ENCODE measurements at places on chromosomes 13 and 19. TPM values are rescaled to one million over a fixed set of nuclear protein-coding genes. Genes with fewer than 3 reads are reported as not detected.

DNA sequence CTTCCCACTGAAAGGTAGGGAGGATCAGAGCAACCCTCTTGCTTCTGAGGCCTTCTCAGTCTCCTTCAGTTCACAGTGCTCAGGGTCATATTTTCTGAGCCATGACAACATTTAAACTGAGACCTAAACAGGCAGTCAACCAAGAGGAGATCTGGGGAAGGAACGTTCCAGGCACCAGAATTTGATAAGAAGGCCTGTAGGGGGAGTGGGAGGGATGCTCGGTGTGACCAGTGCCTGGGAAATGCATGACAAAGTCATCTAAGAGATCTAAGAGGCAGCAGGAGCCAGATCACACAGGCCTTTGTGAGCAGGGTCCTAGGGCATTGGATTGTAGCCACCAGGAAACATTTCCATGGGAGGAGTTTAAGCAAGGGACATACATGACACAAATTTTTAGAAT lies 71.6 kb downstream of the SHISA2 start:
- DNase-seq, result no peak

GRCh38 chr13:43730642-43731041 lies 56.1 kb downstream of the ENOX1 start:
- no peak for DNase-seq

The RAB3A gene
- 2.6 TPM for polyA plus RNA-seq

The TMPRSS9 gene
- polyA plus RNA-seq, result not detected

DNA sequence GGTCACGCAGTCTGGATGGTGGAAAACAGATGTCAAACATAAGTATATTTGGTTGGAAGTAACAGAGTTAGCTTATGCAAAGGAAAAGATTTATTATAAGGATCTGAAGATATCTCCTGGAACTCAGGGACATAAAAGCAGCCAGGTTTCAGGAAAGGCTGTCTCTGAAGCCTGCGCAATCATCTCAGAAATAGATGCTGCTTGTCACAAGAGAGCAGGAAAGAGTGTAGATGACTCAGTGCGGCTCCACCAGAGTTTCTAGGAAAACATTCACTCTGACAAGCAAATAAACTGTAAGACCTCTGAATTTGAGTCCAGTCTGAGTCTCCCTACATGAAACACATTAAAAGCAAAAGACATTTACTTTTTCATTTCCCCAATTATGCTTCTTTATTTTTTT lies 220.4 kb upstream of the HTR2A start:
- no peak for DNase-seq

GRCh38 chr19:54199401-54199800 lies 1.3 kb upstream of the RPS9 start:
- DNase-seq, result peak; percentile 47

- DNase-seq, result no peak
Observed at GRCh38 chr13:50452028-50452427, 391.5 kb downstream of the DLEU7 start.

The SF3A2 gene
- 23.8 TPM for polyA plus RNA-seq

DNA sequence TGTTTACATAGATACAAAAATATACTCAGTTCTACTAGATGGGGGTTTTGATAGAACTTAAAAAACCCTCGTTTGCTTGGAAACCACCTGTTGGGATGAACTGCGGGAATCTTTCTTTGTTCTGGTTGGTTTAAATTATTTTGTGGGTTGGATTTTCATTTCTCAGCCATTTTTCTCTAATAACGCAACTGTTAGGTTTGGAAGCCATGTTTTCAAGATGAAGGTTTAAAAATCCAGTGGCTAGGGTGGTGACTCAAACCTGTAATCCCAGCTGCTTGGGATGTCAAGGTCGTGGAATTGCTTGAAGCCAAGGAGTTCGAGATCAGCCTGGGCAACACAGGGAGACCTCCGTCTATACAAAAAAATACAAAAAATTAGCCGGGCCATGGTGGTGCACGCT lies 1.6 kb downstream of the URI1 start:
- no peak for DNase-seq

- no peak for DNase-seq
Observed at GRCh38 chr13:79211377-79211776, 194.7 kb downstream of the RBM26 start.

GRCh38 chr19:5086725-5087439 lies 118.0 kb downstream of the KDM4B start:
- DNase-seq, result no peak

GRCh38 chr13:61247149-61247936 lies 168.3 kb downstream of the PCDH20 start:
- DNase-seq, result peak; percentile 41

The LILRB1 gene
- 0.61 TPM for polyA plus RNA-seq

The DHDH gene
- not detected for polyA plus RNA-seq

DNA sequence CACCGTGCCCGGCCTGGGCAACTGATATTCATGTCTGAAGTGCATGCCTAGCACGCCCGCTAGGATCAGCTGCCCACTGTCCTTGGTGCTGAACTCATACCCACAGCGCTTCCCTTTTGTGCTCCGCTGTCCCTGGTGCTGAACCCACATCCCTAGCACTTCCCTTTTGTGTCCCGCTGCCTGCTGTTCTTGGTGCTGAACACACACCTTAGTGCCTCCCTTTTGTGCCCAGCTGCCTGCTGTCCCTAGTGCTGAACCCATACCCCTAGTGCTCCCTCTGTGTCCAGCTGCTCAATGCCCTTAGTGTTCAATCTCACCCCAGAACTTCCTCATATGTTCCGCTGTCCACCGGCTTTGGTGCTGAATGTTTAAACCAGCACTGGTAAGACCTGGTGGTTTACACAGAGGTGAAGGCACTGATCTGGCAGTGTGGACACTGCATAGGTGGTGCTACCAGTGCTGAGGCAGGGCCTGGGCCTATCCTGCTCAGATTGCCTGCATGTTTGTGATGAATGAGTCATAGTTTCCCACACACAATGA lies 26.3 kb upstream of the SIGLEC11 start:
- peak; percentile 95 for DNase-seq

DNA sequence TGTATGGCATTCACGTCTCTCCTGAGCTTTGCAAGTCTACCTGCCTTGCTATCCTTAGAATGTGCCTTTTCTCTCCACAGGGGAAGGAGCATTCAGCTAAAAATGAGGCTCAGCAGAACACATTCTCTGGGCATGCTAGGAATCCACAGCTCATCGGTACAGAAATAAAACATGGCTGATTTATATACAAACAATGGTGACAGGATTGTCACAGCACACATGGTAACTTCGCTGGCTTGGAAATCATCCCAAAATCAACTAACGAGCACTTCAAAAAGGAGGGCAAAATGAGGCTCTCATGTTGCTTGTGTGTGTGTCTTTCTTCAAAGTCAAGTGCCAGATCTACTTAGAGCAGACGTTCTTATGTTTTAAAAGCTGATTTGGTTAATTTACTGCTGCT lies 373.0 kb downstream of the FGF14 start:
- DNase-seq, result no peak

- DNase-seq, result no peak
Observed at GRCh38 chr13:99271249-99271648, 13.1 kb upstream of the GPR18 start.

- no peak for DNase-seq
Observed at GRCh38 chr13:106521095-106521799, 14.2 kb downstream of the EFNB2 start.

- DNase-seq, result peak; percentile 54
Observed at GRCh38 chr19:11767633-11768133, 883 bp downstream of the ZNF441 start.

The PROSER1 gene
- polyA plus RNA-seq, result 10.7 TPM

DNA sequence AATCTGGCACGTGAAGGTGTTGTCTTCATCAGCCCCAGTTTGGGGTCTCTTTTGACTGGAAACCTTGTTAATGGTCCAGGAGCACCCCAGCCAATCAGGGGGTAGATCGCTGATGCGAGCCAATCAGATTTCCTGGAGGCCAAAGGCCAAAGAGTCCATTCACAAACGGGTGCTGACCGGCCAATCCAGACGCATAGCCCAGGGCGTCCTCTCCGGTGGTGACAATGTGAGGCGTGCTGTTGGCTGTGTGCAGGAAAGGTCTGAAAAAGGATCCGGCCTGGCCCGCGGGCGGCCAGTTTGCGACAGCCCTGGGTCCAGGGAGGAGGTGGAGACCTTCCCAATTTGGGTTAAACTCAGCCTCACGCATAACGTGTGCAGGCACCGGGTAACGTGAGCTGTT lies 3.1 kb downstream of the MAST3 start:
- DNase-seq, result no peak

DNA sequence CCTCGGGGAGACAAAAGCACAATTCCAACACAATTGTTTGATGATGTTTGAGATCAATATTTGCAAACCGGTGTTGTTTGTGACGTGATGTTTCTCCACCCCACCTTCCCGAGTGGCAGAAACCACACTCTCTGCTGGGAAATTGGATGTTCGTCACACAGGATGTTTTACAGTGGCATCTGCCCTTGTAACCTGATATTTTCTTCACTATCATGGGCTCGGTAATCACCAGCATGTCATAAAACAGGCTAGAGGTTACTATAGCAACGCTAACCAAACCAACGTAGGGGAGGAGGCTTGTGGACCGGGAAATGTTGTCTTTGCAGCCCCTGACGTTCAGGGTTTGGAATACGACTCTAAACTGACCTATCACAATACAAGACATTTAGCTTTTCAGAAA lies 454.5 kb downstream of the IRS2 start:
- DNase-seq, result no peak

DNA sequence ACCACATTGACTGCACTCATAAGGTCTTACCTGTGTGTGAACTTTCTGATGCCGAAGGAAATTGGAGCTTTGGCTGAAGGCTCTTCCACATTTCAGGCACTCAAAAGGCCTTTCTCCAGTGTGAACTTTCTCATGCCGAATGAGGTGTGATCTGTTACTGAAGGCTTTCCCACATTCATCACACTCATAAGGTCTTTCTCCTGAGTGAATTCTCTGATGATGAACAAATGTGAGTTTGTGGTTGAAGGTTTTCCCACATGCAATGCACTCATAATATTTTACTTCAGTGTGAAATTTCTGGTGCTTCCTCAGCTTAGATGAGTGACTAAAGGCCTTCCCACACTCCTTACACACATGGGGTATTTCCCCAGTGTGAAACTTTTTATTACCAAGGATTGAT lies 5.7 kb downstream of the ZNF132 start:
- no peak for DNase-seq

The LGALS14 gene
- polyA plus RNA-seq, result not detected

DNA sequence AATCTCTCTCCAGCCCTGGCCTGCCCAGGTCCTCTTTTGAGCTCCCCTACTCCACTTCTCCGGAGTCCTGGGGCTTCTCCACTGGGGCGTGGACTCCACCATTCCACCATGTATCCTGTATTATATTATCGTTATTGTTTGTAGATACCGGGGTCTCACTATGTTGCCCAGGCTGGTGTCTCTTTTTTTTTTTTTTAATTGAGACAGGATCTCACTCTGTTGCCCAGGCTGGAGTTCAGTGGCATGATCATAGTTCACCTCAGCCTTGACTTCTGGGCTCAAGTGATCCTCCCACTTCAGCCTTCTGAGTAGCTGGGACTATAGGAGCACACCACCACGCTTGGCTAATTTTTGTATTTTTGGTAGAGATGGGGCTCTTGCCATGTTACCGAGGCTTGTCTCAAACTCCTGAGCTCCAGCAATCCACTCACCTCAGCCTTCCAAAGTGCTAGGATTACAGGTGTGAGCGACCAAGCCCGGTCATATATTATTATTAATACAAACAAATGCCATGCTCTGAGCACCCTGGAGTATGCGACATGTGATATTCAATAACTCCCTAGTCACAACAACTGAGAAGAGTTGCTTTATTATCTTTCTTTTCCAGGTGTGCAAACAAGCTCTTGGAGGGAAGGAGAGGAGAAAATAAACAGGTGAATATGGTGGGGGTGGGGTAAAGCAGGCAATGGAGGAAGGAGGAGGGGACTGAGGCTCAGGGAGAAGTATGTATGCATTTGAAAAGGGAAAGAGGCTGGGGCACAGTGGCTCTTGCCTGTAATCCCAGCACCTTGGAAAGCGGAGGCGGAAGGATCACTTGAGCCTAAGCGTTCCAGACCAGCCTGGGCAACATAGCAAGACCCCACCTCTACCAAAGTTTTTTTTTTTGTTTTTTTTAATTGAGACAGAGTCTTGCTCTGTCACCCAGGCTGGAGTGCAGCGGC lies 2.8 kb upstream of the CERS4 start:
- DNase-seq, result no peak

GRCh38 chr13:99346335-99347042 lies 39.3 kb upstream of the GPR183 start:
- DNase-seq, result no peak

The METTL21C gene
- polyA plus RNA-seq, result not detected

The SULT2B1 gene
- not detected for polyA plus RNA-seq

DNA sequence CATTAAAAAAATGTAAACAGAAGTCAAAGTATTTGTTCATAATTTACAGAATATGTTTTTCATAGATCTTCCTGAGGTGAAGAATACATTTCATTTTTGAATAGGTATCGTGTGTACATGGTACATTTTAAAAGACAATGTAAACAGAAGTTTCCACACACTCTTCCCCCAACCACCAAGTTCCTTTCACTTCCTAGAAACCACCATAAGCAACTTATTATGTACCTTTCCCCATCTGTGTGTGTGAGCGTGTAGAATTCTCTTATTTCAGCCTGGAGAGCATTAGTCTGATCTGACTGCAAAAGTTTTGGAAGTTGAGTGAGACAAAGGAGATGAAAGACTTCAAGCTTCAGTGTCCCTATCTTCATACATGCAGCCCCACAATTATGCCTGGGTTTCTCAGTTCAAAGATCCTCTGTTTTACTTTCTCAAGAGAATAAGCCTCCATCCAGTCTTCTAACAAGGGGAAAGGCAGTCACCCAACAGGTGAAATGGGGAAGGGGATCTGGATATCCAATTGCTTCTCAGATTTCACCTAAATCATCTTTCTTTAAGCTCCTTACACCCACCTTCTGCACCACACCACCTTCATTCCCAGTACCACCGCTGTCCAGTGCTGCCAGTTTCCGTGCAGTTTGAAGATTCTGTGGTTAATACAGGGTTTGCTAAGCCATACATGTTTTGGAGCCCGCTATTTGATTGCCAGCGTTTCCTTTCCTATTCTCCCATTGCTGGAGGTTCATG lies 2.1 kb downstream of the TEX30 start:
- no peak for DNase-seq

DNA sequence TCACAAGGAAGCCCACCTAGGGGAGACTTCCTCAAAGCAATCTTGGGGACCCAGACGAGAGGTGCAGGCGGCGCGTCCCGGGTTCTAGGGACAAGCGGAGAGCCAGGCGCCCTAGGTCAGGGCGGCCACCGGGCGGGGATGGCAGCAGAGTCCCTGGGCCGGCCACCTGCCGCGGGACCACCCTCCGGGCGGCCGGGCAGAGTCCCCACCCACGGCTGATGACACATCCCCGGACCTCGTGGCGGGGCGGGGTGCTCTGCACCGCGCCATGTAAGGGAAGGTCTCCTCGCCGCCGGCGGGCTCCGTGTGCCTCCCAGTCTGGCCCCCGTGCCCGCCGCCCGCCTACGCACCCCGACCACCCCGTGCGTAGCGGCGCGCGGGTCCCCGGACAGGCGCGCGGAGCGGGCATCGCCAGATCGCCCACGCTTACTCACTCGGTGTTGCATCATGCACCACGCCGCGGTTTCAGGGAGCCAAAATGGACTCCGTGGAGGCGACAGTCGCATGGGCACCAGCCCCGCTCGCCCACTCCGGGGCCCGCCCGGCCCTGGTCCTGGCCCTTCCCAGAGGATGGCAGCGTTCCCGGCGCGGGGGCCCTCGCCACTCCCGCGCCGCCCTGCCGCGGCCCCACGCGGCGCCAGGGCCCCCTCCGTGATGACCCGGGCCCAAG lies 643 bp downstream of the SLC7A1 start:
- peak; percentile 83 for DNase-seq

The PSPC1 gene
- polyA plus RNA-seq, result 17.7 TPM

The PROZ gene
- not detected for polyA plus RNA-seq

The ZNF729 gene
- polyA plus RNA-seq, result not detected
